ENCODE measurements at places on chromosomes 13 and 19.

GRCh38 chr13:73835138-73835721 lies 299.0 kb downstream of the KLF12 start:
- peak; percentile 50 for DNase-seq

GRCh38 chr13:88217883-88218282 lies 546.7 kb downstream of the SLITRK5 start:
- no peak for DNase-seq

DNA sequence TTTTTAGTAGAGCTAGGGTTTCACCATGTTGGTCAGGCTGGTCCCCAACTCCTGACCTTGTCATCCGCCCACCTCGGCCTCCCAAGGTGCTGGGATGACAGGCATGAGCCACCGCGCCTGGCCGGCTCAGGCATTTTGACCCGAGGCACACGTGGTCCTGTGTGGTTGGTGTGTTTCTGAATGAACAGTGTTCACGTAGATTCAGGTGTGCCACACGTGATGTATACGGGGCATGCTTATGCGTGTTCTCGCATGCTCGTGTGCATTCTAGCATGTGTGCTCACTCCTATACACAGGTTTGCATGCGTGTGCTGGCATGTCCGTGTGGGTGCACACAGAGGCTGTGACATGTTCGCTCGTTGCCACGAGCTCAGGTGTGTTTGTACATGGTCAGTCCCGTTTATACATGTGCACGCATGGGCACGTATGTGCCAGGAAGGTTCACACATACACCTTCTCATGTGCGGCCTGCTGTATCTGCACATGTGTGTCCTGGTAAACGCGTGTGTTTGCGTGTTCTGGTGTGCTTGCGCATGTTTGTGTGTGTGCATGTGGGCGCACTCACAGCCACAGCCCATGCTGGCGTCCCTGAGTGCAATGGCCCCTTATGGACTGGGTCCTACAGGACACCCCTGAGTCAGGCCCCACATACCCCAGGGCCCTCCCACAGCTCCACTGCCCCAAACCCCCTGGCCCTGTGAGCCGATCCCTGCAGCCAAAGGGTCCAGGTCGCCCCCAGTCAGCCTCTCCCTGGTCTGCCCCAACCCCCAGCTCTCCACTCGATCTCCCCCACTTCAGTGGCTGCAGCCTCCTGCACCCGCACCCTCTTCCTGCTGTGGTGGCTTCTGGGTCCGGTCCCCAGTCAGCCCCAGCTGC lies 20.6 kb upstream of the TCF3 start:
- DNase-seq, result no peak

DNA sequence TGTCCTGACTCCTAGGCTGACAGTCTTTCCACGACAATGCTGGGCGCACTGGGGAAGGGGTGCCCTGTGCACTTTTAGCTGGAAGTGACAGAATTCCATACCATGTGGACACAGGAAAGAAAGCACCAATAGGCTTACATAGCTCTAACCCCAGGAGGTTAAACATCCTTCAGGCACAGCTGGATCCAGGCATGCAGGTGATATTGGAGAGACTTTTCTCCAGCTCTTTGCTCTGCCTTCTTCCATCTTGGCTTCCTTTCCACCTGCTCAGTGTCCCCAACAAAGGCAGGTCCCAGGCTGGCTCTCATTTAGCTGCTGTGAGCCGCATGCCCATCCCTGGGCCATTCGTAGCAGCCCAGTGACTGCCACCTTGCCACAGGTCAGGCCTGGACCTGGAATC lies 61.1 kb upstream of the LDLR start:
- no peak for DNase-seq

DNA sequence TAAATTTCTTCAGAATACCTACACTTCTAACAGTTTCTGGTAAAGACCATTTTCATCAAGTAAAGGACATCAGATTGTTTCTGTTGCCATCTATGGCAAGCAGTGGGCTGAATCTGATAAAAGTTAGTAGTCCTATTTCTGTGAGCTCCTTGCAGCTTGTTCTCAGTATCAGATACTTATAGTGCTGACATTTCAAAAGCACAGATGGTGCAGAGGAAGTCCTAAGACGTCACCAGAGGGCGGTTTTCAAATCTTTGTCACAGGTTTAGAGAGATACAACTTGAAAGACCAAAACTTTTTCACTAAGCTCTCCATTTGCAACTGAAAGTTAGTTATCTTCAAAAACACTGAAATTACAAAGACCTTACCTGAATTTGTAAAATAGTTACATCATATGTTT lies 719.8 kb downstream of the SLITRK1 start:
- DNase-seq, result no peak

Data from fibroblast of skin of right biceps (primary cell).